ENCODE measurements at places on chromosomes 1 and 21.

- peak; percentile 90 for DNase-seq
These were observed 15.5 kb upstream of the GSTM4 start for GRCh38 chr1:109640285-109640865.

- DNase-seq, result no peak
These were observed 24.8 kb downstream of the A3GALT2 start for GRCh38 chr1:33296082-33296458.

DNA sequence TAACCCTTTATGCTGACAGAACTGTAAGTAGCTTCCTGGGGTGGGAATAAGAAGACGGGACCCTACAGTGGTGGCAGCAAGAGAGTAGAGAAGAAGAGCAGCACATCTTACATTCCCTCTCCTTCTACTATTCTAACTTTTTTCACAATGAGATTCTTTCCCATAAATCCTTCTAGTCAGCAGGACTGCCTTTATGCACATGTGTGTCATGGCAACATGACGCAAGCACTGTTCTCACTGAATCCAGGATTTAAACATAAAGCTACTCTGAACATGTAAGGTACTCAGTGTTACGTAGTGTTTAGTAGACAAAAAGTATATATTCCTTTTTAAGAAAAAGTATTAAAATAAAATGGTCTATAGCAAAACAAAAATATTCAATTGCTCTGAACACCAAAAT, 309.7 kb upstream of the LYPLAL1 start:
- DNase-seq, result no peak

DNA sequence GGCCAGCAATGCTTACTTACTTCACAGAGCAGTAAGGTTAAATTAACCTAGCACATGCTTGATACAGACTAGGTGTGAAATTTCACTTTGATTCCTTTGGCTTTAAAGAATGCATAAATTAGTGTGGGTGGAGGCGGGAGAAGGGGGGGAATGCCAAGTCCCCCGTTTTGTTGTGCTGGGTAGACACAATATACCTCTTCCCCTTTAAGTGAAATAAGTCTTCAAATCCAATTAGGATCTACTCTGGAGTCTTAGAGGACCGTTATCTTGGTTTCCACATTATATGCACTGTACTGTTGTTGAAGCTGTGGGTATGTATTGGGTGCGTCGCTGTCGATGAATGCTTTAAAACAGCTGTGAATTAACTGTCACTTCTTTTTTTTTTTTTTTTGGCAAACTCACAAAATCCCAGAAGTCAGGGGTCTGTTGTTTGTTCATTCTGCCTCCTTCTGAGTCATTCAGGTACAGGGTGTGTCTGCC, 1.6 kb upstream of the S1PR1 start:
- DNase-seq, result no peak

GRCh38 chr1:212873518-212873917, 15.4 kb downstream of the FLVCR1 start:
- DNase-seq, result no peak

- DNase-seq, result no peak
These were observed 37.9 kb upstream of the BMP8B start for GRCh38 chr1:39826583-39826982.

GRCh38 chr1:67880056-67880601, 46.9 kb upstream of the GNG12 start:
- no peak for DNase-seq

- no peak for DNase-seq
These were observed 124.7 kb downstream of the PCBP3 start for GRCh38 chr21:45768011-45768739.

- DNase-seq, result no peak
These were observed 315.0 kb downstream of the TGFB2 start for GRCh38 chr1:218659911-218660677.

GRCh38 chr1:241972703-241973369, 15.3 kb downstream of the BECN2 start:
- peak; percentile 77 for DNase-seq

DNA sequence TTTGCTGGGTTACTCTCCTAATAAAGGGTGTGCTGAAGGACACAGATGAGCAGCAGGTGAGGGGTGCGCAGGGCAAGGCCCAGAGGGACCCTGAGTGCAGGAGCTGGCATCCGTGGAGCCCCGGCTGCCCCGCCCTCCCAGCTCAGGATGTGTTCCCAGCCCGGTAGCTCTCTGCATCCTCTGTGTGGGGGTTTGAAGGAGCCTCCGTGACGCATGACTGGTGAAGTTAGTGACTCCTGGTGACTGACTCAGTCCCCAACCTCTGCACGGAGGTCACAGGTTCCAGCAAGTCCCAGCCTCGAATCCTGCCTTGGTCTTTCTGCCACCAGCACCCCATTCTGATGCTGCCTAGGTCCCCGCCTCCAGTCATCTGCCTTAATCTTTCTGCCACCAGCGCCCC, 21.6 kb upstream of the TSPEAR start:
- no peak for DNase-seq

DNA sequence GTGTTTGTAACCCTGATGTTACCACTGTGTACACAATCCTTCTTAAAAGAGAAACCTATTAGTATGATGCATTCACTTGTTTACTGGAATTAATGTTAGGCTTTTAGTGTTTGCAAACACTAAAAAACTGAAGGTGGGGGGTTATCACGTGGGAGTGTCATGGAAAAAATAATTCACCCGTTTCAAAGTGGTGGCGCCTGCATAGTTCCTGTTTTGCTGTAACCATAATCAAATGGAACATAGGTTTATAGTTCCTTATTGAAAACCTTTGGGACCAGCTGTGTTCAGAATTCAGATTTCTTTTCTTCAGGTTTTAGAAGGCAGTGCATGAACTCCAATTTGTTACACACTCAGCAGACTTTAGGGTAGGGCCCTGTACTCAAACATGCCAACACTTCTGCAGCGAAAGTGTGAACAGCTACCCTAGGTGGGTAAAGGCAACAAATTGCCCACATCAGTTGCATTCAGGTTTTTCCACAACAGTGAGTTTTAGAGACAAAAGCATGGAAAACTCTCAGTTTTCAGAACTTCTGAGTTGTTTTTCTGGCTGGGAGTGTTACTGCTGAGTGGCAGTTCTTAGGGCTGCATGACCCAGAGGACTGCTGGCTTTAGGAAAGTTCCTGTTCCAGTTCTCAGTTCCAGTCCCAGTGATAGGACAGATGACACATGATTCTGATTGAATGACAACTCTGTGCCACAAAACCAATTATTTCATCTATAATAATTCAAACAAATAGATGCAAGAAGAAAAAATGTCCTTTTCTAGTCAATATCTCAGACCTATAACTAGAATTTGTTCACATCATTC, 29.1 kb upstream of the IVNS1ABP start:
- no peak for DNase-seq

DNA sequence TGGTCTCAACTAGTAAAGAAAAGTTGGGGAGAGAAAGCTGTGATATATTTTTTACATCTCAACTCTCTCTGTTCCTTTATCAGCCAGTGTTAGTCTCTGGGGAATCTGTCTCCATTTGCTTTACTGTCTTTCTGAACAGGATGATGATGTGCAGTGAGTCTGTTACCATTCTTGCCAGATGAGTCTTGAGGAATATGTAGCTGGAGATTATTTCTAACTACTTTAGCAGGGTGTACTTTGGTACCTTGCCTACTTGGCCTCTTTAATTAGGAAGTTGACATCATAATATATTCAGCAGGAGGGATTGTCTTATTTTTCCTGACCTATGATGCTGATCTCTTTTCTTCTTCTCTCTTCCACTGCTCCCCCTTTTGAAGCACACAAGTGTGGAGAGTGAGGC, 15.7 kb upstream of the HAX1 start:
- DNase-seq, result no peak

DNA sequence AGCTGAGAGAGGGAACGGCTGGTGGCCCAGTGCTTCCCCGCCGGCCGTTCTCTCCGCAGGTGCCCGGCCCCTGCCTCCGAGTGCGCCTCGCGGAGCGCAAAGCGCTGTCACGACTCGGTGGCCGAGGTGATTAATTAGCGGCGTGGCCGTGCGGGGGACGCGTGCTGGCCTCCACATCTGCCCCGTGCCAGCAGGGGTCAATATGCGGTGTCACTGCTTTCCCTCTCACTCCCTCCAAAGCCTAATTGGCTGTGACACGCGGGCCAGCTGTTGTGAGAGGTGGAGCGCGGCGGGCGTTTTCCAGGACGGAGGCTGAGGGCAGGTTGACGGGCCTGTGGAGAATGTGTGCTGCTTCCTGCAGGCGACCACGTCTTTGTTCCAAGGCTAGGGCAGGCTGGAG, 239.0 kb downstream of the LMX1A start:
- DNase-seq, result no peak

DNA sequence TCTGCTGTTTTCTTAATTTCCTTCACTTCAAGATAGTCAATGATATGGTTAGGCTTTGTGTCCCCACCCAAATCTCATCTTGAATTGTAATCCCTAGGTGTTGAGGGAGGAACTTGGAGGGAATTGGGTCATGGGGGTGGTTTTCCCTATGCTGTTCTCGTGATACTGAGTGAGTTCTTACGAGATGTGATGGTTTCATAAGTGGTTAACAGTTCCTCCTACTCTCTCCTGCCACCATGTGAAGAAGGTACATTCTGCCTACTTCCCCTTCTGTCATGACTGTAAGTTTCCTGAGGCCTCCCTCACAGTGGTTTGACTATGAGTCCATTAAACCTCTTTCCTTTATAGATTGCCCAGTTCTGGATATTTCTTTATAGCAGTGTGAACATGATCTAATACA, 74.0 kb upstream of the SAMSN1 start:
- no peak for DNase-seq

DNA sequence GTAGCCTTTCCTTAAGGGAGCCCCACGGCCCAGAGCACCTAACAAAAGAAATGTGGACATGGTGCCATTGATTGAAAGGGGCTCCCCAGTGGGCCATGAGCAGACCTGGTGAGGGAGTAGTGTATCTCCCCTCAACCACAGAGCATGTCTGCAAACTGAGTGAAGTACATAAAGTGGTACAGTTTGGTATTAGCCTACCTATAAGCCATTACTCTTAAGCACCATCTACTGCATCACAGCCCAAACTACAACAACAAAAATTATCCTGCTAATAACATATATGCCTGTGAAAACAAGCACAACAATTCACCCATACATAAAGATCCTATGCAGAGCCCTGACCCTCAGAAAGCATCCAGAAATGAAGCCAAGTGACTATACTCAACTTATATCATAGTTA, 407.8 kb downstream of the PTPRC start:
- no peak for DNase-seq

- DNase-seq, result no peak
These were observed 369.1 kb downstream of the RGS7 start for GRCh38 chr1:240987928-240988327.

GRCh38 chr1:88441022-88441421, 243.1 kb upstream of the PKN2 start:
- DNase-seq, result no peak

GRCh38 chr1:229326601-229327000, 16.2 kb downstream of the CCSAP start:
- no peak for DNase-seq

DNA sequence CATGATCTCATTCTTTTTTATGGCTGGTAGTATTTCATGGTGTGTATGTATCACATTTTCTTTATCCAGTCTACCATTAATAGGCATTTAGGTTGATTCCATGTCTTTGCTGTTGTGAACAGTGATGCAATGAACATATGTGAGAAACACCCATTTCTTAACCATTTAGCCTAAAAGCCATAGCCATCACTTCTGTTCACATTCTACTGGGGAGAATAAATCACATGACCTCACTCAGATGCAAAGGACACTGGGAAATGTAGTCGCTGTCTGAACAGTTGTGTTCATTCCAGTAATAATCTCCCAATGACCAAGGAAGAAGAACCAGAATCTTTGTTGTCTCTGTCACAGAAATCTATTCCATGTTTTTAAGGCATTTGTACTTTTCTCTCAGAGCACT, 15.1 kb upstream of the PLA2G2E start:
- no peak for DNase-seq

GRCh38 chr1:95716097-95716496, 482.1 kb downstream of the RWDD3 start:
- no peak for DNase-seq

- no peak for DNase-seq
These were observed 48.8 kb downstream of the CLSTN1 start for GRCh38 chr1:9774712-9775679.

- DNase-seq, result no peak
These were observed 1624.0 kb downstream of the AMY1C start for GRCh38 chr1:105373681-105374080.

- peak; percentile 10 for DNase-seq
These were observed 8.1 kb downstream of the COL18A1 start for GRCh38 chr21:45412909-45413611.

- no peak for DNase-seq
These were observed 411.3 kb downstream of the NPHP4 start for GRCh38 chr1:5580926-5581325.

All from BE2C (cell line).